ENCODE measurements at places on chromosomes 1 and 21.

- DNase-seq: no peak
Measured at GRCh38 chr1:25543425-25544242, at the start of gene LDLRAP1. LDLRAP1 (plus strand) TSS chr1:25543606; CDS start chr1:25543699, 93 bp downstream.

GRCh38 chr1:108729481-108729880 is 16.8 kb downstream of the FNDC7 start:
- DNase-seq: no peak

GRCh38 chr1:20786253-20787028 is 666 bp downstream of the HP1BP3 start:
- peak; percentile 94 for DNase-seq

DNA sequence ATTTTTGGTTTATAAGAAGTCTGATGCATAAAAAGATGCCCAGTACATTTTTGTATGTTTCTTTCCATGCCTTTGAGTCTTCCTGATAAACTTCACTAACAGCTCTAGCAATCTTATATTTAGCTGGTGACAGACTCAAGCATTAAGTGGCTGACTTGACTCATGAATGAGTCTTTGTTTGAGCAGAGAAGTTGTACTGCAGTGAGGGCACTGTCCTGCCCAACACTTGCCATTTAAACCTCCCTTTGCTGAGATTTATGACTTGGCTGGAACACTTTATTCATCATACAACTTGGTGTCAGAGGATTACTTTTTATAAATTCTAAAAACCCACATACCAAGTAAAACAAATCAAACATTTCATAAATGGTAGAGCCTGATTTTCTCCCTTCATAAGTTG is 14.6 kb upstream of the CAMSAP2 start:
- DNase-seq: no peak

DNA sequence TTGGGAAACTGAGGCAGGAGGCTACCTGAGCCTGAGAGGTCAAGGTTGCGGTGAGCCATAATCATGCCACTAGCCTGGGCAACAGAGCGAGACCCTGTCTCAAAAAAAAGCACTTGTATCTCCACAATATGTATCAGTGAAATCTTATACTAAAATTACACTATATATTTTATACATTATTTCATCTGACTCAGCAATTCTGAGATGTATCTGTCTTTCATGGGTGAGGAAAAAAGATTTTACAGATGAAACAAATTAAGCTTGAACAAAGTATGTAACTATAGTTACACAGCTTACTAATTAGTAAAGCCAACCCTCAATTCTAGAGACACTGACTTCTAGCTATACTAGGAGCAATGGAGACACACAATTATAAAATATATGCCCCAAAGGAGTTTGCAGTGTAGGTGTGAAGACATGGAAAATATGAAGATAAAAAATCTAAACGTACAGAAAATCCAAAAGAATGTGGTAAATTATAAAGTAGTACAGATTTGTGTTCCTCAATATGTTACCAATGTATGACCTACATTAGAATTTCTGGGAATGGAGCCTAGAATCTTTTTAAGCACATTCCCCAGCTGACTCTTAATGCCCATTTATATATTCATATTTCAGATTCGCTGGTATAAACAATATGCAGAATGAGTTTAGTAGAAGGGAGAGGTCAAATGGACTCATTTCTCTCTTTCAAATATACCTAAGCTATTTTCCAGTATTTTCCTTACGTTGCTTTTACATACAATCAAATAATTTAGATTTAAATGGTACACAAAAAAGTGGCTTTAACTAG is 14.6 kb downstream of the GTF2B start:
- DNase-seq: no peak

DNA sequence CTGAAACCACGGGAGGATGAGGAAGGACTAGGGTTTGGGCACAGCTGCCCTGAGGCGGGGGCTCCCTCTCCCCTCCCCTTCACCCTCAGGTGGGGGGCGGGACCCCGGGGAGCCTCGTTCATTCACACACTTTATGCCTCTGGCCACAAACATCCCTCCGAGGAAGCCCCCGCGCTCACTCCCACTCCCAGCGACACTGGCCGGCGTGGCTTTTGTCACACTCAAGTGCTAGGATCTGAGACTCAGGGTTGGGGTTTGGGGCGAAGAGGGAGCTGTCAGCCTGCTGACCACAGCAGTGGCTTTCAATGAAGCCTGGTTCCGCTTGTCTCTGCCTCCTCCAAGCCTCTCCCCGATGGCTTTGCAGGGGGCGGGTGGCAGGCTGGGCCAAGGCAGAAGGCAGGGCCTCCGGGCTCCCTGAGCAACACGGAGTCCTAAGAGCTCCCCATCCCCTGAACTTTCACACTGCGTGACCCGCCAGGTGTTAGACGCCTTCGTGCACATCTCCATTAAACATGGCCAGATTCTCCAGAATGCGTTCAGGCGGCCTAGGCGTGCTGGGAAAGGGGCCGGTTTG is 178.1 kb downstream of the NPHP4 start:
- DNase-seq: no peak

DNA sequence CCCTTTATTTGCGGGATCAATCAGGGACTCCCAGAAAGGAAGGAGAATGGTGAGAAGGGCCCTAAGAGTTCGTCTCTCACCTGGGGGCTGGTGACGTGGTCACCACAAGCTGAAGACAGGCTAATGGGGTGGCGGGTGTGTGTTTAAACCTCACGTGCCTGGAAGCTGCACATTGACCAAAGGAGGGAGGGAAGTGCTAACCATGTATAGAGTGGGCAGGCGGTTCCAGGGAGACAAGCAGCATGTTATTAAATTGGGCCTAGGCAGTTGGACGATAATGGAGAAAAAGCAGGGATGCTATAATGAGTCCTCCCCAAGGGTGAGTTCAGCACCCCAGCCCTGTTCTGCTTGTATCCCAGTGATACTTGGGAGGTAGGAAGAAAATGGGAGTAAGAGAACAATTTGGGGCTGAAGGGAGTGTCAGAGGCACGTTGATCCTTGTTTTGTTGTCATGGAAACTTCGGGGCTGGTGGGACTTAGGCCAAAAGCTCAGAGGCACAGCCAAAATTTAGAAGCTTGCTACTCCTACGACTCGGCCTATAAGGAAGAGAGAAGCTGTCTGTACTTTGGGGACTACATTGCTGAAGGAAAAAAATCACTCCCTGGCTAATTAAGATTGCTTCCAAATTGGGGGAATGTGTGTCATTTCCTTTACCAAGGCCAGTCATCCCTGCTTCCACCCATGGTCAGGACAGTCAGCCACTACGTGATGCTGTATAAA is 33.2 kb upstream of the EPHA8 start:
- DNase-seq: no peak

GRCh38 chr1:85116856-85117255 is 68.6 kb upstream of the MCOLN3 start:
- no peak for DNase-seq

GRCh38 chr1:119116725-119117124 is 23.7 kb downstream of the WARS2 start:
- no peak for DNase-seq

- no peak for DNase-seq
Measured at GRCh38 chr1:55867304-55867843, 652.2 kb upstream of the USP24 start.

DNA sequence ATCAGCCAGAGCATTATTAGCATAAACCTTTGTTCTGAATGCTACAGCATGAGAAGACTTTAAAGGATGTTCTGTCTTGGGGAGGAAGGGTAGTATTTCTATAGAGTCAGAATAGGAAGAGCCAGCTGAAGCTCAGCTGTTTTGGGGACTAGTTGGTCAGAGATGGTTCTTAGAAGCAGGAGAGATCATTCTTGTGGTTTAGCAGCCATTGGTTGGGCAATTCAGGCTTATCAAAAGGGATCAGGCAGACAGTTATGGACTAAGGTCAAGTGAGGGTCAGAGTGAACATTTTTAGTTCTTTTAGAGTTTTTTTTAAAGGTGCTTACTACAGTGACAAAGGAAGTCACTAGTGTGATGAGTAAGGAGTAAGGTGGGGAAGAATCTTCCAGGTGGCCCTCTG is 245.5 kb downstream of the RPS6KC1 start:
- no peak for DNase-seq

DNA sequence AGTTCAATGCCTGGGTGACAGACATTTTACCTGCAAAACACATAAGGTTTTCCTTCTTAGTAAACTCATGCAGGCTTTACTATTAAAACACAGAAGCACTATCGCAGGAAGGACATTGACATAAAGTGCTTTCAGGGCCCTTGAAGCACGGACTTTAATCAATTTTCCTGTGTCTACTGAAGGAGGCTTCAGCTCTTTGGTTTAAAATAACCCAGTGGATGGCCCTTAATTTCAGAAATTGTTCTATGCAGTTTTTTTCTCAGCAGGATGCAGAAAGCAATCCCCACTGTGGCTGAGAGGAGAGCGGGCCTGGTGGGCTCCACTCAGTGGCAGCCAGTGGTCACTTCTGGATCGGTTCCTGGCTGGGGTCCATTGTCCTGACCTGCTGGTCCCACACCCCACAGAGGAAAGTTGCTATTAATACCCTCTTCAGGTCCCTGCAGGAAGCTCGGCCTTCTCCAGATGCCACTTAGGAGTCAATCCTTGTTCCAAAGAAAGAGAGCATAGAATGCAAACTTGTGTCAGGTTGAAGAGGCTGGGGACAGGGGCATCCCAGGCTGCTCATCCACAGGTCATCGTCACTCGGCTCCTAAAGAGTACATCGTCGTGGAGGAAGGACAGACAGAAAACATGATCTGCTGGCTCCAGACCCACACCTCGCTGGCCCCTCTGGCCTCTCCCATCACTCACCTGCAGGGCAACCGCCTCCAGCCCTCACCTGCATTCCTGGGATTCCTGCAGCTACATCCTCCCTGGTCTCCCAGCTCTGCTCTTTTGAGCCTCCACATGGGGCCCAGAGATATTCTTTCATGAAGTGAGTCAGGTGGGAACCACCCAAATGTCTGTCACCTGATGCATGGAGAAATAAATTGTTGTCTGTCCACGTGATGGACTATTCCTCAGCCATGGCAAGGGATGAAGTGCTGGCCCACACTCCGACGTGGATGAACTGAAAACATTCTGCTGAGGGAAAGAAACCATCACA is 153.1 kb downstream of the PSMG1 start:
- no peak for DNase-seq

- peak; percentile 11 for DNase-seq
Measured at GRCh38 chr21:41043014-41043413, 124.9 kb upstream of the BACE2 start.

GRCh38 chr1:199124351-199124750 is 485.5 kb downstream of the PTPRC start:
- no peak for DNase-seq

GRCh38 chr1:92953491-92953890 is 7.8 kb downstream of the DIPK1A start:
- no peak for DNase-seq

- no peak for DNase-seq
Measured at GRCh38 chr1:228936881-228937280, 201.6 kb downstream of the RHOU start.

DNA sequence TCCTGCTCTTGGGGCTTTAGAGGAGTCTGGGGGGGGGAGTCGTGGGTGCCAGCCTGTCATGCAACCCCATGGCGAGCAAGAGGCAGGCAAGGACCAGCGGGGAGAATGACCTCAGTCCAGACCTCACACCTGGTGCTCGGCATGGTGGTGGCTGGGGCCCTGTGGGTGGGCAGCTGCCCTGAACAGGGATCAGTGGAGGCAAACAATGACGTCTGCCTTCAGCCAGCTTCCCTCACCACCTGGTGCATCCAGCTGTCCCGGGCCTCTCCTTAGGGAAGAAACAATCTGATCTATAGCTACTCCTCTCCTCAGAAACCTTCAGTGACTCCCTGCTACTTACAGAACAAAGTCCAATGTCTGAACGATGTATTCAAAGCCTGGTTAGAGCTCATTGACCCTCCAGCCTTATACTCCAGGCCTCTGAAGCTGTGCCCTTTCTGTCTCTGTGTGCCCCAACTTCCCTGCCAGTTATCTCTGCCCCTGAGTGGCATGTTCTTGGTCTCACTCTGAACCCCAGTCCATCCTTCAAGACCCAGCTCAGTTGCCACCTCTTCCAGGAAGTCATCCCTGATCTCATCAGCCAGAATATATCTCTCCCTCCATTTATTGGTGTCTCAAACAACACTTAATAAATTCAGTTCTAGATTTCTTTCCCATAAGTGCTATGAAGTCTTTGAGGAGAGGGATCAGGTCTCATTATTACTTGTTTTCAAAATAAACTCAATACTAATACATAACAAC is 6.6 kb downstream of the PADI2 start:
- DNase-seq: no peak

DNA sequence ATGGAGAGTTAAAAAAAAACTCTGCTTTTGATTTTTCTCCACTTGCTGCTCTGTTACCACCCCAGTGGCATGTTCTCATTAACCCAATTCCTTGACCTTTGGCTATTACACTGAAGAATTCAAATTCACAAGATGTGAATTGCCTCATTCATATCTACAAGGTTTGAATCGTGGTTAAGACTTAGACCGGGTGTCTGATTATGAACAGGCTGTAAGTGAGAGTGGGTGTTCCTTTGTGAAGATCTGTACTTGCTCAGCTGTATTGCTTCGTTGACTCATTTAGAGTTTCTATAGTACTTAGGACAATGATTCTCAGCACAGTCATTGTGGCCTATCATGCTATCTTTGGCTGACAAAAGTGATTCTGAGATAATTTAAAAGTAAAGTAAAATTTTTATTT is 36.4 kb downstream of the DNM3 start:
- DNase-seq: peak; percentile 5

GRCh38 chr1:234519506-234519905 is 40.5 kb upstream of the TARBP1 start:
- peak; percentile 39 for DNase-seq

GRCh38 chr1:13554798-13555197 is 28.8 kb upstream of the PDPN start:
- no peak for DNase-seq

- no peak for DNase-seq
Measured at GRCh38 chr21:42111811-42112210, 40.7 kb downstream of the UMODL1 start.

DNA sequence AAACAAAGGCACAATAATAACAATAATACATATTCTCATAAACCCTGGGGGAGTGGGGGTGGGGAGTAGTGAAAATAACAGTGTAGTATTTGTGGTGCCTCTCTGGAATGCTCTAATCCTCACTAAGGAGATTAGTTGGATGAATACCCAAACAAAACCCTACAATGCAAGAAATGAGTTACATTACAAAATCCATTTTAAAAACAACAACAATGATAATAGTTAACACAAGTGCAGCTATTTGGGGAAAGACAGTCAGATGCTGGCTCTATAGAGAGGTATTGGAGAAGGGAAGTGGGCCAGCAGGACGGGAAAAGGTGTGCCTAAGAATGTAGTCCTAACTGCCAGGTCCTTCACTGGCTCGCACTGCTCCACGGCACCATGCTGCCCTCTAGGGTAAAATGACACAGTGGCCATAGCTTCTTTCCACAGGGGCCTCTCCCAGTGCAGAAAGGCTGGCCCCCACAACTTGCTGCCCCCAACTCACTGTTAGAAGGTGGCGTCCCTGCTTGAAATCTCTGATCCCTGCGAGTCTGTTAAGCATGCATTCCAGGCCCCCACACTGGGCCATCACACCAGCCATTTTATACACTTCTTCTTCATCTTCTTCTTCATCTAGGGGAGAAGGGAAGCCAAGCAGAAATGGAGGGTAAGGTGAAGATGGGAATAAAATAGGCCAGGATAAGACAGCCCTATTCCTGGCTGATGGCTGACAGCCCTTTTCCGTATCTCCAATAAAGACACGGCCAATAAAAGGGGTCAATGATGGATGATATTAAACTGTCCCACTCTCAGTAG is 113.8 kb downstream of the UBR4 start:
- no peak for DNase-seq

Data from NCI-H146 (cell line).